ENCODE measurements at places on chromosomes 2 and 18.

- no peak for DNase-seq
Observed at GRCh38 chr2:77839102-77839501, 316.9 kb upstream of the LRRTM4 start.

- no peak for DNase-seq
Observed at GRCh38 chr2:219274361-219274921, 4.7 kb upstream of the DNAJB2 start.

GRCh38 chr18:9838144-9838877 lies 47.5 kb upstream of the TXNDC2 start:
- DNase-seq, result no peak

GRCh38 chr18:35038881-35039491 lies 2.2 kb upstream of the MAPRE2 start:
- DNase-seq, result no peak

DNA sequence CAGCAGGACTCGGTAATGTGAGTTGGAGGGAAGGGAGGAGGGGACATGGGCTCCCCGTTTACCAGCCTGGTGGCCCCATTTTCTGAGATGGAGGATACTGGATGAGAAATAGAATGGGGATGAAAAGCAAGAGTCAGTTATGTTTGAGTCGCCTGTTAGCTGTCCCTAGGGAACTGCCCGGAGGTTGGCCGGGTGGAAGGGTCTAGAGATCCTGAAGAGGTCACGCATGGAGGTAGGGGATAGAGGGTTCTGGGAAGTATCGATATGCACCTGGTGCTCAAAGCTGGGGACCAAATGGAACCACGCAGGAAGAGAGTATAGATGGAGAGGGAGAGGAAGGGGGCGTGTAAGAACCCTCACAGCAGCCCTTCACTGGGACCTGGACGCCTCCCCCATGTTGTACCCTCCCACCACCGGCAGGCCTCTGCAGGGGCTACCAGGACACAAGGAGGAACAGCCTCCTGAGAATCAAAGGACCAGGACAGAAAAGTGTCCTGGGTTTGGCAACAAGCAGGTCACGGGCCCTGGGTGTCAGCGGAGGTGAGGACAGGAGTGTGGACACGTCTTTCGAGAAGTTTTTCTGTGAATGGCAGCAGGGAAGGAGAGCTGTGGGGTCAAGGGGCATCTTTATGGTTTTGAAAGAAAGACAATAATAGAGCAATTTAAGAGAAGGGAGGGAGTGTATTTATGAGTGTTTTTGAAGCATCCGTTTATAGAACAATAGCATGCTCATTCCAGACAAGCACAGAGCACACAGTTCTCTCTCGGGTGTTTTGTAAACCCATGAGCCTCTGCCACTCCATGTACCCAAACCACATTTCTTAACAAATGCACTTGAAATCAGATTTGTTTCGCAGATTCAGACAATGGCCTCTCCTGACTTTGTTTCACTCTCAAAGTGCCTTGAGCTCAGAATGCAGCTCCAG lies 132.2 kb downstream of the SMAD7 start:
- DNase-seq, result no peak

- DNase-seq, result no peak
Observed at GRCh38 chr18:363301-364085, 95.6 kb upstream of the THOC1 start.

DNA sequence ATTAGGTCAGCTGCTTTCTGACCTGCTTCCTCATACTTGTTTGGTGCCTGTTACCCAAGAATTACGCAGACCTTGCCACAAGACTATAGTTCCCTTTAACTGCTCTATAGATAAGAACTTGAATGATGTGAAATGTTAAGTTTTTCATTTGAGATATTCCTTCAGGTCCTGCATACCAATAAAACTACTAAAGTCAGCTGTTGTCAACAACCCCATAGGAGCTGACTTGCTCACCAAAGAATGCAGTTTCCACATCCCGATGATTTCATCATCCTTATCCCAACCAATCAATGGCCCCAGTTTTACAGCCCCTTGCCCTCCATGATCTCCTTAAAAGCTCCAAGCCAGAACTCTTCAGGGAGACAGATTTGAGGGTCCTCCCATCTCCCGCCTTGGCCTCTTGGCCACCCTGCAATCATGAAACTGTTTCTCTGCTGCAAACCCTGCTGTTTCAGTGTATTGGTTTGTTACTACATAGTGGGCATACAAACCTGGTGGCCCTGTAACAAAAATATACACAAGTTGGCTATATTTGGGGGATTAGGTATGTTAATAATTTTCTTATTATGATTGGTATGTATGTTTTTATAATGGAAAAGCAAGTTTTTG lies 396.3 kb upstream of the CHST9 start:
- no peak for DNase-seq

DNA sequence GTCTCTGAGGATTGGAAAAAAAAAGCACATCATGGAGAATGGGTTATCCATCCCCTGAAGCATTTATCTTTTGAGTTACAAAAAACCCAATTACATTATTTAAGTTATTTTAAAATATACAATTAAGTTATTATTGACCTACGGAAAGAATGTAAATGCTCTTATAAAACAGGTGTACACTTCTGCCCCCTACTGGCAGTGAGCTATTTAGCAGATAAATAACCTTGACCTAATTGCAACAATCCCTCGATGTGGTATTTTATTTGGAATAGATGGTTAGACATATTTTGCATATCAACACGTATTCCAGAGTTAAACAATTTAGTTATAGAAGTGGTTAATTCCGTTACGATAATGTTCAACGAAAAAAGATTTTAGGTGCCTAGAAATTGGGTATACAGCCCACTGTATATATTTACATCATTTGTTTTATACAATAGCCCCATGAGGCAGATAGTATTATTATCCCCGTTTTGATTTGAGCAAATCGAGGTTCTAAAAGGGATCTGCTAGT lies 9.1 kb upstream of the DAW1 start:
- no peak for DNase-seq

GRCh38 chr2:120824246-120824645 lies 88.6 kb downstream of the GLI2 start:
- no peak for DNase-seq

DNA sequence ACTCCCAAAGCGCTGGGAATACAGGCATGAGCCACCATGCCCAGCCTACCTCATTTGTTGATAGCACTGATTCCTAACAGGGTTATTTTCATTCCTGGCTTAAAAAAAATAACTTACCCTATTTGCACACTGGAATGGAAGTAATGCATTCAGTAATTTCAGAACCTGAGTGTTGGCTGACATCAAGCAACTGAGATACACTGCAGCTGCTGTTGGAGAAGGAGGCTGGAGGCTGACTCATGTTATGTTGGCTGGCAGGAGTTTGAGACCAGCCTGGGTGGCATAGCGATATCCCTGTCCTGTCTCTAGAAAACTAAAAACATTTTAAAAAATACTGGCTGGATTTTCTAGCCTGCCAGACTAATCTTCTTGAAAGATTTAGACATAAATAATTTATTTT lies 385.1 kb upstream of the MEX3C start:
- DNase-seq, result no peak

DNA sequence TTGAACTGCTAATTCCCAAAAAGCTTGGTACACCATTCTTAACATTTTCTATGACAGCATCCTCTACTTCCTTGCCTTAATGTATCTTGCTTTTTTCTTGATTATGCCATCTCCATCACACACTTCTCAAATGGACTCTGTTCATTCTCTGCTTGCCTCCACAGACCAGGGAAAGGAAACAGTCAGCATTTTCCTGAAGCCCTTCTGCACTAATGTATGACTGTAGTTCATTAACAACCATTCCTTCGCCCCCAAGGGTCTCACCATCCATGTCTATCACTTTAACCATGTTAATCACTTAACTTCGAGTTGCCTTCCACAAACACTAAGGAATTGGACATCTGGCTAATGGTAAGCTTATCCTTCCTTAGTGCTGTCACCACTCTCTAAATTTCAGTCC lies 54.8 kb downstream of the COBLL1 start:
- no peak for DNase-seq

- no peak for DNase-seq
Observed at GRCh38 chr2:129699781-129700573, 279.5 kb upstream of the RAB6C start.

DNA sequence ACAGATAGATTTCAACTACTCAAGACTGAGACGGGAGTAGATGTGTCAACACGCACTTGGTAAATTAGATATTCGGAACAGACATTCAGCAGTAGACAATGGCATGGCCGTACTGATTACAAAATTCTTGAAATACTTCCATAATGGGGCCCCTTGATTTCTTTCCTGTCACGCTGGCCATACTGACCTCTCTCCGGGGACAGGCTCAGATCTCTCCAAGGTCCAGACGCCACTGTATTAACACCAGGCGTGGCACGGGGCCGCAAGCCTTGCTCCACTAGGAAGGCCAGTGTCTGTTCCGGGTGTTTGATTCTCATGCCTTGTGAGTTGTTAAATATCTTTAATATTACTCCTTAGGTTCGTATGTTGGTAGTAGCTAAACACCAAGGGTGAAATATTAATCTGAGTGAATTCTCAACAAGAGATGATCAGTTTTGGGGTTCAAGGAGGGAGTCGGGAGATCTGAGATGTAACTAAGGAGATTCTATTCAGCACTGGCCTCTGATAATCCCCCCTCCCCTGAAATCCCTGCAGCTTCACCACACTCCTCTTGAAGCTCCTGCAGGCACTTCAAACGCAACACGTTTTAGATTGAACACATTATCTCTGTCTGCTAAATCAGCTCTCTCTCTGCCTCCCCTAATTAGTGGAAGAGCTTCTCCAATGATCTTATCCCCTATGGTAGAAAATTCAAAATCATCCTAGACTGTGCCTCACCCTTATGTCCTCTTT lies 2.2 kb upstream of the EHD3 start:
- DNase-seq, result no peak

DNA sequence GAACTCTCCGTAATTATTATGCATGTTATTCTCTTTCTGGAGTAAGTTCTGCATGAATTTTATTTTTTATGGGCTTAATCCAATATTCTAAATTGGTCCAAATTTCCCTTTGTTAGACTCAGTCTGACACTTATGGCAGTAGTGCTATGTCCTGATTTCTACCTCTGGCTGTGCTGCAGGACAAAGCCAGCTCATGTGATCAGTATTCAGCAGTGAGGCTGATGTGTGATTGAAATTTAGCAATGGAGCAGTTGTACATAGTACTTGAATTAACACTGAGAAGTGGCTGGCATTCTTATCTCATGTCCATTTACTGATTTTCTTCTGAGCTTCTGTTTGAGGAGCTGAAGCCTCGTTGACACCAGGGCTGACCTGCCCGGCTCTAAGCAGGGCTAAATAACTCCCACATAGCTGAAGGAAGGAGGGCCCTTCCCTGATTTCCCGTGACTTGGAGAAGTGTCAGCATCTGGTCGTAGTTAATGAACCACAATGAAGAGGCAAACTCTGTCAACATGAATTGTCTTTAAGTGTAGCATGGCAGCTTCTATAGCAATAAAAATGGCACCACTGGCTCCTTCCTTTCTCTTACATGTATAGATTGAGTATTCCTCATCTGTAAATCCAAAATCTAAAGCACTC lies 159.0 kb upstream of the RASGRP3 start:
- no peak for DNase-seq

GRCh38 chr2:187679454-187679853 lies 125.2 kb upstream of the TFPI start:
- DNase-seq, result no peak

DNA sequence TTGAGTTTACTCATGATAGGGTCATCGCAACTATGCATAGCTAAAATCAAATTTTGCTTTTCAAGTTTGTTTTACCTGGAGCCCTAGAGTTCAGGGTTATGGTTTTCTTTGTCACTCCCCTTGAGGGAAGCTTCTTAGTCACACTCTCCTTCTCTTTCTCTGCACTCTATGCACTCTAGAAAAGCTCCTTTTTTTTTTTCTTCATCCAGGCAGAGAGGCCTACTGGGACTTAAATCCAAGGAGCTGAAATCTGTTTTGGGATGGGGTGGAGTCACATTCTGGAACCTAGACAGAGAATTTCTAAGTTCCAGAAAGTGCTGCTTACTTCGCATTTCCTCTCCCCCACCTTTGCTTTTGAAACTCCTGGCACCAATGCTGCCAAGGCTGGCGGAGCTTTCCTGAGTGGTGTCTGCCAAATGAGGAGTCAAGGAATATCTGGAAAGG lies 19.1 kb upstream of the IL18R1 start:
- no peak for DNase-seq

- DNase-seq, result no peak
Observed at GRCh38 chr18:24000613-24001490, 13.7 kb upstream of the TTC39C start.

DNA sequence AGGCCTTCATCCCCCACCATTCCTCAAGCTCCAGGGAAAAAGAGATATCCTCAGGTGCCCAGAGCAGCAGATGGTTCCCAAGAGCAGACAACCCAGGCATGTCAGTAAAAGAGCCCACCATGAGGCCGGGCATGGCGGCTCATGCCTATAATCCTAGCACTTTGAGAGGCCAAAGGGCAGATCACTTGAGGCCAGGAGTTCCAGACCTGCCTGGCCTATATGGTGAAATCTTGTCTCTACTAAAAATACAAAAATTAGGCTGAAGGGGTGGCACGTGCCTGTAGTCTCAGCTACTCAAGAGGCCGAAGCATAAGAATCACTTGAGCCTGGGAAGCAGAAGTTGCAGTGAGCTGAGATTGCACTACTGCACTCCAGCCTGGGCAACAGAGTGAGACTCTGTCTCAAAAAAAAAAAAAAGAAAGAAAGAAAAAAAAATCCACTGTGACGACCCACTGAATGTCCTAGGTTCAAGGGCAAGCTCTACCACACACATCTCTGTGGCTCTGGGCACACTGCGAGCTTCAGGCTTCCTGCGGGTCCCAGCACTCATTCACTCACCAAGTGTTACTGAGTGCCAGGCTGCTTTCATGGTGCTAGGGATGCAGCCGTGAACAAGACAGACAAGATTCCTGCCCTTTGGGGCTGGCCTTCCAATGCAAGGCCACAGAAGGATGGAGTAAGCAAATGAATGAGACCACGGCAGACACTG lies 6.5 kb upstream of the DUSP2 start:
- DNase-seq, result no peak

GRCh38 chr2:201111096-201111495 lies 4.9 kb upstream of the CFLAR start:
- DNase-seq, result no peak

- no peak for DNase-seq
Observed at GRCh38 chr2:180647621-180648020, 332.8 kb upstream of the UBE2E3 start.

DNA sequence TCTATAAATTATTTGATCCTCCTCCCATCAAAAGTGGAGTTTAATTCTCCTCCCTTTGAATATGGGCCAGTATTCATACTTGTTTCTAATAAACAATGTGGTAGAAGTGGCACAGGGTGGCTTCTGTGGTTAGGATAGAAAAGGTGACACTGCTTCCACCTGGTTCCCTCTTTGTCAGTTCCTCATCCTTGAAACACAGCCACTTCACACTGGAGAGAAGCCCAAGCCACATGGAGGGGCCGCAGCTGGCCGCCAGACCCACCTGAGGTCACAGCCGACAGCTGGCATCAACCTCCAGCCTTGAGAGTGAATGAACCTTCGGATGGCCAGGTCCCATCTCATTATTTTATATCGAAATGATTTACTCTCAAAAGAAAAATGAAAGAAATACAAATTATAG lies 27.5 kb upstream of the SLC66A3 start:
- DNase-seq, result no peak

DNA sequence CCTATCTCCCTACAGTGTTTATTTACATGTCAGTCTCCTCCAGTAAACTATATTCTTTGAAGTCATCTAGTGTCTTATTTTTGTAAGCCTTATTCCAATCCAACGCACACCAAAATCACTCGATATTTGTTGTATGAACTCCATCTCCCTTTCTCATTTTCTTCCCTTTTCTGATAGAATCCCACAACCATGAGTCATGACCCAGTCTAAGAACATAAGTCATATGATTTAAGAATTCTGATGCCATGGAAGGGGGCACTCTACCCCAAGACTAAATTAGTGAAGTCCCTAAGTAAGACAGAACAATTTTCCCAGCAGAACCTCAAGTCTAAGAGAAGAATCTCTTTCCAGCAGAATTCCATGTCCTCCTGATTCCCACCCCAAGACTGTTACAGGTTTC lies 5.4 kb downstream of the CHMP3 start:
- DNase-seq, result no peak

All from activated gamma-delta T cell (primary cell).